Renal pelvis (tissue), 12 donors: ENCODE measurements at places on chromosomes 7 and 10. TPM values are rescaled to one million over a fixed set of nuclear protein-coding genes. Genes with fewer than 3 reads are reported as not detected.
A peak's percentile ranks its signal among the peaks of the same experiment; 100 is the strongest.

The GBF1 gene
- polyA plus RNA-seq, result 58.4 TPM

The SGMS1 gene
- polyA plus RNA-seq, result 50.6 TPM

The ETV1 gene
- polyA plus RNA-seq, result 37.5 TPM

The CNNM1 gene
- 1.9 TPM for polyA plus RNA-seq

The TMEM229A gene
- not detected for polyA plus RNA-seq

The FZD8 gene
- polyA plus RNA-seq, result 16.7 TPM

The TEX47 gene
- not detected for polyA plus RNA-seq

The MAP3K8 gene
- 12.3 TPM for polyA plus RNA-seq

The ZNF727 gene
- polyA plus RNA-seq, result not detected

The NXPH1 gene
- polyA plus RNA-seq, result not detected

DNA sequence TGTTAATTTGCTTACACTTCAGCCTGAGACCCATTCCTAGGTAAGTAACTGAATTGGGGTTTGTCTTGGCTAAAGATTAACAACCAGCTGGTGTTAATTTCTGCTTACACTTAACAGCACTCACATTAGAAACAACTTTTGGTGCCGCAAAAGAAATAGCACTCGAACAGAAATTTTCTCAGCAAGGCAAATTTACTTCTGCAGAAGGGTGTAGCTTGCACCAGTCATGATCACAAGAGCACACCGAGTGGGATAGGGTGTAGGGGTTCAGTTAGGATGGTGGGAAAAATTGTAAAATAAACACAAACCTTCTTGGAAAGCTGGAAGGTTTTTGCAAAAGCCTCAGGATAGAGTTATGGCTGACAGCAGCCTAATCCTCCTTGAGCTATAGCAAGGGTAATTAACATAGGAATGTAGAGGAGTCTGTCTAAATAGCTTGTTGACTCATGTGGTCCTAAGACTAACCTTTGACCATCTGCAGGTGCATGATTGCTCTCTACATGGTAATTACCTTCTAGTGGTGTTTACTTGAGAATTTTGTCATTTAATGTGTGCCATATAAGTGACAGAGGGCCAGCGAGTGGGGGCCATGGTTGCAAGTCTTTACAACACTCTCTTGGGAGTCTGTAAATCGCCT, 67.8 kb upstream of the CDK13 start:
- DNase-seq, result no peak

- DNase-seq, result no peak
Observed at GRCh38 chr10:97466755-97467154, 20.8 kb downstream of the ZDHHC16 start.

DNA sequence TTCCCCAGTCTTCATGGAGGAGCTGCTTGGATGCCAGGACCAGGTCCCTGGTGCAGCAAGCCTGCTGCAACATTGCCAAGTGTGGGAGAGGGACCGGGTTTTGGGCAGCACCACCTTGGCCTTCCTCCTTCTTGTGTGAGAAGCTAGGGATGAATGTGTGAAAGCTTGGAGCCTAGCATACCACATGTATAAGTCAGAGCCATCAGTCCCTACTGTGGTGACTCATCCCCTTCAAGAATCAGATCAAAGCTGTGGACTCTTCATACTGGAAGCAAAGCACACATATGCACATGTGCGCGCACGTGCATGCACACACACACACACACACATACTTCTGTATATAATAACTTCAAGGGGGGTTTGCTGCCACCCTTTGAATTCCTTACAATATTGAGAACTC, 527.8 kb downstream of the LRMDA start:
- DNase-seq, result no peak

GRCh38 chr10:133475425-133475734, 21.6 kb downstream of the SCART1 start:
- no peak for DNase-seq

DNA sequence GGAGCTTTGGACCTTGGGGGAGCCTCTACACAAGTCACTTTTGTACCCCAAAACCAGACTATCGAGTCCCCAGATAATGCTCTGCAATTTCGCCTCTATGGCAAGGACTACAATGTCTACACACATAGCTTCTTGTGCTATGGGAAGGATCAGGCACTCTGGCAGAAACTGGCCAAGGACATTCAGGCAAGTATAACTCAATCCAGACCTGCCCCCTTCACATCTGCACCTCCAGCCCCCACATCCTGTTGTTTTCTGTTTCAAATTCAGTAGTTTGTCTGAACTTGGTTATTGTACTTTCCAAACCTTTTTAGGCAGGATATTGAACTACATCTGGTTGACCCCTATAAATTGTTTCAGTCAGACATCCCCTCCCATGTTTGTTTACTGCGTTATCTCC, 62.4 kb upstream of the CC2D2B start:
- peak; percentile 8 for DNase-seq

GRCh38 chr10:3898821-3899220, 113.8 kb upstream of the KLF6 start:
- no peak for DNase-seq

DNA sequence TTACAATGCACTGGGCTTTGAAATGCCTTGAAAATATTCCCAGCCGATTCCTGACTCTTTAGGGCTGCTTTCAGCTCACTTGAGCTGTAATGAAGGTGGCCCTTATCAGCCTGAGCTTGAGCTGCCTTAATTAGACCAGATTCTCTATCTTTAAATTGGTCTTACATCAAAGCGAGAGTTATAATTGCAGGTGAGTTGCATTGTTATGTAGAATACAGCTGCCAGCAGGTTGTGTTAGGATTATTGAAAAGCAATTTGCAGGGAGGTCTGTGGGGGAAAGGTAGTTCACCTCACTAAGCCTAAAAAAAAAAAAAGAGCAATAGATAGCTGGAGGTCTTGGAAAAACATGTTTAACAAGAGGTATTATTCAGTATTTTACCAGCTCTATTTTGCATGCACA, 142.2 kb upstream of the HABP2 start:
- DNase-seq, result no peak

- DNase-seq, result no peak
Observed at GRCh38 chr10:14408139-14408538, 77.4 kb upstream of the FRMD4A start.

- no peak for DNase-seq
Observed at GRCh38 chr10:11679946-11680345, 62.2 kb upstream of the ECHDC3 start.

- DNase-seq, result no peak
Observed at GRCh38 chr10:129689671-129690071, 222.6 kb downstream of the MGMT start.

DNA sequence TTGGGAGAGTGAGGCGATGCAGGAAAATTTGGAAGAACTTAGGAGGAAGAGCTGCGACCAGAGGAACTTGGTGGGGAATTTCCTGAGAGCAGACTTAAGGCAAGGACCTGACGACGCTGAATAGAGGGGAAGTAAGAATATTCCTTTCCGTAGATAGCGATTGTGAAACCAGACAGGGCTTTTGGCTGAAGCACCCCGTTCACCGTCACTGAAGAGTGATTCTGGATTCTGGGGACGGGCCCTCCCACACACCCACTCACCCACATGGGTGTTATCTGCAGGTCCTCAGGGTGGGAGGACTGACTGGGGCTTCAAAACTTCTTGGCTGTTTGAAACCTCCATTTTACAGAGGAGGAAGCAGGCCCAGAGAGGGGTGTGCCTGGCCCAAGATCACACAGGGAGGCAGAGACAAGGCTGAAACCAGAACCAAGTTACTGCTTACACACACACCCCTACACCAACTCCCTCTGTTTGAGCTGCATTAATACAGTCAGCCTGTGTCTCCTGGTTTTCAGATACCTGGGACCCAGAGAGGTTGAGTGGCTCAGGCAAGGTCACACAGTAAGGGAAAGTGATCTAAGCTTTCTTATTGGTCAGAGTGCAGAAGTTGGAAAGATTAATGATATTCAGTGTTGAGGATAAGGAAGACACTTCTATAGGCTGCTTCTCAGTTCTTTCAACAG, 37.2 kb upstream of the CDH23 start:
- no peak for DNase-seq

GRCh38 chr10:22780474-22780885, 66.1 kb upstream of the PIP4K2A start:
- no peak for DNase-seq

DNA sequence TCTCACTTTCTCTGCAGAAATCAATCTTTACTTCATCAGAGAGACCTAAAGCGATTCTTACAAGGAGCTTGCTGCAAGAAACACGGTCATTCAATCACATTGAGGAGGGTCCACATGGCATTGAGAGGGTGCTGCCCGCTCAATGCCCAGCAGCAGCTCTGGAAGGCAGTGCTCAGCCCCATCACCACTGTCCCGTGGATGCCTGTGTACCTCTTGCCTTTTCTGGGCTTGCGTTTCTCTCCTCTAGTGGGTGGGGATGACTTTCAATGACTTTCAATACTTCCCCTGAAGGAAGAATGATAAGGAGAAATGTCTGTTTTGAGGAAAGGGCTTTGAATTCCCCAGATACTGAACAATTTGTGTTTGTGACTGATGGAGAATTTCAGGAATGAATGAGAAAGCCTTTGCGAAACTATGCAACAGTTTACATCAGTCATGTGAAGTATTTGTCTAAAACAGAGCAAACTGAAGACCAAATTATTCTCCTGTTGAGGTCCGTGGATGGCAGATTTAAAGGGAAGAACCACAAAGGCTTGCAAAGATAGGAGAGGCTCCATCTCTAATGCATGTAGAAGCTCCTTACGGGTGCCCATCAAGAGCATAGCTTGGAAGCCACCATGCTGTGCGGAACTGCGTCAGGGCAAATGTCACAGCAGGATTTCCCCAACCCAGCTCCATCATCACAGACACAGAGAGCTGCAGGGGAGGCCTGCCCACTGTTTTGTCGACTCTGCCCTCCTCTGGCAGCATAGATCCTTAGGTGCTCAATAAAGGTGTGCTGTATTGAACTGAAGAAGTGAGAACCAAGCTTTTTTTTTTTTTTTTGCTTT, 6.6 kb upstream of the ZNF22 start:
- no peak for DNase-seq

DNA sequence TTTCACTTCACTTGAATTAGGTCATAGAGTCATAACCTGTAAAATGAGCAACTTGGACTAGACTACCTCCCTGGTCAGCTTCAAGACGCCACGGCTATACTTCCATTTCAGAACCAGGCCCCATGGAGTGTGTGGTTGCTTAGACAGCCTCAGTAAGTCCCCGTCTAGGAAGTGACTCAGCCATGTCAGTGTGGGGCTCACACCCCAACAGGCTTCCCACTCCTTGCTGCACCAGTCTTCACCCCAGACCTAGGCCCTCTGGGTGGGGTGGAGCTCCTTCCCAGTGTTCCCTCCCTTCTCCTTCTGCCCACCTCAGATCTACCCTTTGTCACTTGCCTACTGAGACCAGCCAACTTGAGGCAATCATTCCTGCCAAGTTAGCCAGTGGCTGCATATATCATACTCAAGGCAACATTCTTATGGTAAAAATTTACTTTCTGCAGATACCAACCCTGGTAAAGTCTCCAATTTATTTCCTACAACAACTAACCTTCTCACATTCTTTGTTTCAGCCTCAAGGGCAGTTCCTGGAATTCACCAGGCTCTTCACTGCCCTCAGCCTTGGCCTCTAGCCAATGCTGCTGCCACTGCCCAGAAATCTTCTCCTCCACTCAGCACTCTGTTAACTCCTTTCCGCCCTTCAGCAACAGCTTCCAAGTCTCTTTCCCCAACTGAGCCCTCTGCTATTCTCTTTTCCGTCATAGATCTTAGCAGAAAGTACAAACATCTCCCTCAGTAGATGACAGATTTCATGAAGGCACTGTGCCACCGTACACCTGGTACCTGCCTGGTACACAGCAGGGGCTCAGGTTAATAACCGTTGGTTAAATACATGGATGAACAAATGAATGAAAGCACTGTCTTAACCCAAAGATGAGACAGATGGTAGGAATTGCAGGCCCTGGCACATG, 31.3 kb upstream of the ZNRF2 start:
- peak; percentile 39 for DNase-seq

DNA sequence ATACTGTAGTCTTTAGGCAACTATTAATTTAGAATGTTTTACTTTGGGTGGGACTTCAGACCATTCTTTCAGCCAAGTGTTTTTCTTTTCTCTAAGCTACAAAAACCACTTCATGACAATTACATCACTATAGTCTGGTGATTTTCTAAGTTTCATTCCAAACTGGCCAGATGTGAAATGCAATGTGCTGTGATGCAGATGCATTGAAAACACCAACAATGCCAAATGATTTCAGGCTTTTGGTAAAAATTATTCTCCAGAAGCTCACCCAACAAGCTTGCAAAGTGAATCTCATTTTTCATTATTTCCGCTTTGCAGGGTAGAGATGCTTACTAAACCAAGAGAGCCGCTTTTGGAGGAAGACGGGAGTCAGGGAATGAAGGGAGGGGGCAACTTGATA, 118.4 kb upstream of the ANK3 start:
- DNase-seq, result no peak

DNA sequence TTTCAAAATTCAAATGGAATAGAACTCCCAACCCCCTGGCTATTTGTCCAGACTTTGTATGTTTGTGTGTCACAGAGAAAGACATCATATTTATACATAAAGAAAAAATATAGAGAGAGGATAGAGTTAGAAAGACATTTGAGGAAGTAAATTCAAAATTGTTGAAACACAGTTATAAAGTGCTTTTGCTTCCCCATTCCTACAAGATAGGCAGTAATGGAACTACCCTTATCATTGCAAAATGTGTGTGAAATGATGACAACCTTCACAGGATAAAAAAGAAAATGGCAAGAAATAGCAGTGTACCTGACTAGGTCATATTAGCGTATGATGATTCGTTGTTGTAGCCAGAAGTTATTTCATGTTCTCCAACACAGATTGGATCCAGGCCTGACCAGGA, 63.1 kb downstream of the FZD1 start:
- DNase-seq, result no peak

DNA sequence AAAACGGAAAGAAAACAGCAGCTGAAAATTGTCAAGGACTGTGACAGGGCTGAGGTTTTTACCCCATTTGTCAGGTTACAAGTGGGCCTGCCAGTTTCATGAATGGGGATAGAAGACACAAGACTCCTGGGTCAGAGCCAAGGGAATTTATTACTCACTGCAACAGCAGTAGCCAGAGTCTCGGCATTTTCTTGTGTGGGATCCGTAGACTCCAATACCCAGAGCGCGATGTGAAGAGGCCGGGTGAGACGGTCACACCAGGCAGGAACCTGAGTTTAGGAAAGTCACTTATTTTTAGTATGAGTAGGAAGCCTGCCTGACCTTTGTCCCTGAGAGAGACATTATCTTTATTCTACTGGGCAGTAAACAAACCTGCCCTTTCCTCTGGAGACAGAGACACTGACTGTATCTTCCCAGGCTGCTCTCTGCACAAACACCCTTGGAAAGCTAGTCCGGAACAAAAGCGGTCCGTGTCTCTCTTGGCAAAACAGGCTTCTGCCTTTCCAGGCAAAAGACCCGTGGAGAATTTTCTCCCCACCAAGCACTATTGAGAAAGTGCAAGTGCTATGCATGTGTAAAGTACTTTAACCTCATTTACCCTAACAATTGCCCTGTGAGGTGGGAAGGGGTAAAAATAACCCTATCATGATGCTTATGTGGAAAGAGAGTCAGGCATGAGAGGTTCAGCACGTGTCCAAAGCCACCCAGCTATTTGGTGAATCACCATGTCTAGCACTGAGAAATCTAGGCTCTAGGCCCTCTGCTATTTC, 58.4 kb downstream of the JCAD start:
- DNase-seq, result no peak

DNA sequence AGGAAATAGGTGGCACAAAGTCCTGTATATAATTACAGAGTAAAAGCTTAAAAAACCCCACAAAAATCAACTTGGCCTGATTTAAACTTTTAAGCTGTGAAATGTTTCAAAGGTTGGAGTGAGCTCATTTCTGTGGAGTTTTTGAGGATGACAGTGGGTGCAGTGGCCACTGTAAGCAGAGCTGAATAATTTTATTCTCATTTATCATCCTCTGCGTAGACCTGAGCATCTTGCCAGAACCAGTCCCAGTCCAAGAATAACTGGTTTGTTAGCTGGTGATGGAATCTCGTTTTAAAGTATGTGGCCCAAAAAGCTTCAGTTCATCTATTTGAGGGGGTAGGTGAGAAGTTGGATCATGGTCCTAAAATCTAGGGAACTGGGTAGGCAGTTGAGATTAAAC, 4.4 kb downstream of the BMPER start:
- no peak for DNase-seq
